ENCODE measurements at places on chromosomes 1 and 21.

DNA sequence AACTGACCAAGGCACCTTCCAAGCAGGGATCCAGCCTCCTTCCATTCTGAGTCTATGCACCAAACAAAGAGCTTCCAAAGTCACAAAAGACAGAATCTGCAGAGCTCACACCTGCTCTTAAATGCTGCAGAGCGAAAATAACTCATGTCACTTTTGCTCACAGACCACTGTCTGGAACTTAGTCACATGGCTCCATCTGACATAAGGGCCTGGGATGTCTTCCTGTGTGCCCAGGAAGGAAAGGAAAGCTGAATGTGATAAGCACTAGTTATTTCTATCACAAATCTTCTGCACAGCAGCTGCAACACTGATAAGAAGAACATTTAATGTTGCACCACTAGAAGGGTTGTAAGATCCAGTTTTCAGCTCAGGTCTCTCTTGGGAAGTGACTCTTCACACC lies 39.5 kb upstream of the SGIP1 start:
- DNase-seq = no peak

DNA sequence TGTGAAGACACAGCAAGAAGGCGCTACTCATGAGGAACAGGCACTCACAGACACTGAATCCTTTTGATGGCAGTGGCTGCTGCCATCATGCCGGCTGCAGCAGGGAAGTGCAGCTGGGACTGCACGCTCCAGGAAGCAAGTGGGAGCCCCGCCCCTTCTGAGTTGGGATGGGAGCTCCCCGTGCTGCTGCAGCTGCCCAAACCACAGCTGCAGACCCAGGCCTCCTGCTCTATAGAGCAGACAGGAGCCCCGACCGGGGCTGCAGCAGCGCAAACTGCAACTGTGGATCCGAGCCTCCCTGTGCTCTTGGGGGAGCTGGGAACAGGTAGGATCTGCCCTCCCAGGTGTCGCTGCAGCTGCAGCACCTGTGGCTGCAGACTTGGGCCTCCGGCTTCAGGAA lies 65.2 kb upstream of the MARK1 start:
- no peak for DNase-seq

DNA sequence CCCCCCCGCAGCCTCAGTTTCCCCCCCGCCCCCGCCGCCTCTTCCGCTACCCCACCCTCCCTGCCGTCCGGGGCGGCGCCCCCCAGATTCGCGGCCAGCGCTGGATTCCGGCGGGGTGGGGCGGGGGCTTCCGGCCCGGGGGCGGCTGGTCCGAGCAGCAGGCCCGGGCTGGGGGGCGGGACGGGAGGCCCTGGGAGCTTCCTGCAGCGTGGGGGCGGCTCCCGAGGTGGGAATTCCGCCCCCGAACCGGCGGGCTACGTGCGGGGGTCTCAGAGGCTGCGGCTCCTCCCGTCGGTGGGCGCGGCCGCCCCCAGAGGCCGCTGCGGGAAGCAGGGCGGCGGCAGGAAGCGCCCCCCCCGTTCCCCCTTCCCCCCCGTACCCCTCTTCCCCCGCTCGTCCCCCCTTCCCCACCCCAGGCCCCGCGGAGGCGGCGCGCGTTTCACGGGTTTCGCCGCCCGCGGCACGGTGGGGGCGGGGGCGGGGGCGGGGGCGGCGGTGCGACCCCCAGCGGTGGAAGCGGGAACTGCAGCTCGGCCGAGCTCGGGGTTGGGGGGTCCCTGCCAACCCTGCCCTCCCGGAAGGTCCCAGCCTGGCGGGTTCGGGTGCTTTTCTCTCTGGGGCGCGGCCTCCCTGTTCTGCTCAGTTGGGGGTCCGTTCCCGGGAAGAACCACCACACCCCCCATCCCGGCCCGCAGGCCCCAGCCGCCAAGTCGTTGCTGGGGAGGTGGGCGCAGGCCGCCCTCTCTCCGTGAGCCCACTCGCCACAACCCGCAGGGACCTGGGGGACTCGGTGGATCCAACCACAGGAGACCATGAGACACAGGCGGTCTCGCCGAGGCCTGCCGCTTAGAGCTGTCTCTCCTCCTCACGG lies 76.3 kb downstream of the MORN1 start:
- peak; percentile 35 for DNase-seq

DNA sequence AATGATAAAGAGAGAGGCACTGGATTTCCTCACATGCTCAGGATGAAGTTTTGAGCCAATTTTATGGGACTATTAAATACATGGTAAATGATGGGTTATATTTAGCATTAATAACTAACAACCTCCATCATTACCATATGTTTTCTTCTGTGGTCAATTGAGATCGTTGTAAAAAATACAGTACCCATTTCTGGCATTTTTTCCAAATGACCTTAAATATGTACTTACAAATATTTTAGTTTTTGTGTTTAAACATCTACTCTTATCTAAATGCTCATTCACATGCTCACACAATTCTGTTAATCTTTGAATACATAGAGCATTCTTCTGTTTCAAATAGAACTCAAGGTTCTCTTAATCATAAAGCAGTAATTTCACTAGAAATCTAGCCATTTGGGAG lies 330.0 kb upstream of the BRINP3 start:
- no peak for DNase-seq

DNA sequence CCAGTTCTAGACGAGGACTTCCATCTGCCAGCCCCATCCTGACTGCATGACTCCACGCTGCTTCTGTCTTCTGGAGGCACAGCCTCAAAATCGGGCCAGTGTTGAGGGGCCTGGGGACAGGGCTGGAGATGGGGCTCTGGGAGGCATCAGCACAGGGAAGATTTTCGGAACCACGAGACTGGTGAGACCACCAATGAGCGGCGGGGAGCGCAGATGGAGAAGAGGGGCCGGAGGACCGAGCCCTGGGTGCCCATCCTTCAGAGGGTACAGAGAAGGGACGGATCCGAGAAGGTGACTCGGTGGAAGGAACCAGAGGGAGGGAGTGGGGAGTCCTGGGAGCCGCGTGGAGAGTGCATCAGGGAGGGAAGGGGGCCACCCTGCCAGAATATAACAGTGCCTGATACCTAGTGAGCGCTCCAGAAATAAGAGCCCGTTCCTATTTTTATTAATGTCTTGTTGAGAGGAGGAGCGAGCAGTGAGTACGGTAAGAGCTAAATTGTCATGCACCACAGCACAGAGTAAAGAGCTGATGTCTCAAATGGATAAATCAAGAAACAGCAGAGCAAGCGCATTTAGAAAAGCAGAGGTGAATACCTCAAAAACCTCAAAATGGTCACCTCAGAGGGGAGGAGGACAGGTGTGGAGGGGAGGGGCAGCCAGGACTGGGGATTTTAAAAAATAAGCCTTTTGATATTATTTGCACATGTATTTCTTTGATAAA lies 26.2 kb upstream of the KIF26B start:
- no peak for DNase-seq

- DNase-seq = no peak
These were observed 17.2 kb downstream of the TADA1 start for GRCh38 chr1:166858726-166859419.

DNA sequence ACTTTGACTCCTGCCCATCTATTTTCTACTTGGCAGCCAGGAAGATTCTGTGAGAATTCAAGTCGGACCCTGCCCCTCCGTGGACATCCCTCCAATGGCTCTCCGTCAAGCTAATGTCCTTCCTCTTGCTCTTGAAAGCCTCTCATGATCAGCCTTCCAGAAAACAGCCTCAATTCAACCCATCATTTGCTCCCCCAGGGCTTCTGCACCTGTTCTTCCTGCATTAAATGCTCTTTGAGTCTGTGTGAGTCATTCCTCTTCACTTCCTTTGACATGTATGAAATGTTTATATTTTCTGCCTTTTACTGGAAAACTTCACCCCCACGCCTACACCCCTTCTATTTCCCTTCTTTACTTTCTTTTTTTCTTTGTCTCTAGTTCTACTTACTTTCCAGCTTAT lies 734.1 kb upstream of the ZP4 start:
- DNase-seq = peak; percentile 43

DNA sequence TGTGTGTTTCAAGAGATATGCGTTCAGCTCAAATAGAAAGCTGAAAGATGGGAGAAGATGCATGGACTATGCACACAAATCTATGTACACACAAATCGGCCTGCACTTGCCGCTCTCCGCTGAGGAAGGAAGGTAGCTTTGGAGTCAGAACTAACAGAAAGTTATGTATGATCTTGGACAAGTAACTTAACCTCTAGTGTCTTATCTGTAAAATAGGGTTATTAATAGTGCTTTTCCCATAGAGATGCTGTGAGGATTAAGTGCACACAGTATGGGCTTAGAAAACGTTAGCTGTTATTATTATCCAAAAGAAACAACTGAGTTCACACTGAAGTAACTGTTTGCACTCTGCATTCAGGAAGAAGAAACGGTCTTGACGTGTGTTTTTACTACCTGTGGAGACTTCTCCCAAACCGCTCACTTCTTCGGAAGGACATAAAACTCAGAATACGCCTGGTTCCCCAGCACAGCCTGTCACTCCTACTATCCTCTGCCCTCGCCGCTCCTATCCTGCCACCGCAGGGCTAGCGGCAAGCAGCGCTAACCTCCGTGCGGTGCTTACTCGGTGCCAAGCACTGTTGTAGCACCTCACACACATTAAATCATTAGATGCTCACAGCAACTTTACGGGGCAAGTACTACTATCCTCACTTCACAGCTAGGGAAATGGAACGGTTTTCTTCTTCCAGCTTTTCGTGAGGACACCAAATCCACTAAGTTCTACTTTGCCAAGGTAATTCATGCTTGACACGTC lies 1.3 kb downstream of the TGFBR3 start:
- no peak for DNase-seq

DNA sequence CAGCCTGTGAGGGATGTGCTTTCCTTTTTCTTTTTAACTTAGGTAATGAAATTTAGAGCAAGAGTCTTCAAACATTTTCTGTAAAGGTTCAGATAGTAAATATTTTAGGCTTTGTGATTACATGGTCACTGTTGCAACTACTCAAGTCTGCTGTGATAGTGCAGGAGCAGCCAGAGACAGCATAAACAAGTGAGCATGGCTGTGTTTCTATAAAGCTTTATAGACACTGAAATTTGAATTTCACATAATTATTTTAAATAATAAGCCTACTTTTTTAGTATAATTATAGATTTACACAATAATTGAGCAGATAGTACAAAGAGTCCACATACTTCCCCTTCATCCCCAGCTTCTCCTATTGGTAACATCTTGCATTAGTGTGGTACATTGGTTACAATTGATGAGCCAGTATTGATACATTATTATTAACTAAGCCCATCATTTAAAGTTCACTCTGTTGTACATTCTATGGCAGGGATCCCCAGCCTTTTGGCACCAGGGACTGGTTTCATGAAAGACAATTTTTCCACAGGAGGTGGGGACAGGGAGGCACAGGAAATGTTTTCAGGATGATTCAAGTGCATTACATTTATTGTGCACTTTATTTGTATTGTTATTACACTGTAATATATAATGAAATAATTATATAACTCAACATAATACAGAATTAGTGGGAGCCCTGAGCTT lies 3.0 kb downstream of the ATF6 start:
- DNase-seq = no peak

DNA sequence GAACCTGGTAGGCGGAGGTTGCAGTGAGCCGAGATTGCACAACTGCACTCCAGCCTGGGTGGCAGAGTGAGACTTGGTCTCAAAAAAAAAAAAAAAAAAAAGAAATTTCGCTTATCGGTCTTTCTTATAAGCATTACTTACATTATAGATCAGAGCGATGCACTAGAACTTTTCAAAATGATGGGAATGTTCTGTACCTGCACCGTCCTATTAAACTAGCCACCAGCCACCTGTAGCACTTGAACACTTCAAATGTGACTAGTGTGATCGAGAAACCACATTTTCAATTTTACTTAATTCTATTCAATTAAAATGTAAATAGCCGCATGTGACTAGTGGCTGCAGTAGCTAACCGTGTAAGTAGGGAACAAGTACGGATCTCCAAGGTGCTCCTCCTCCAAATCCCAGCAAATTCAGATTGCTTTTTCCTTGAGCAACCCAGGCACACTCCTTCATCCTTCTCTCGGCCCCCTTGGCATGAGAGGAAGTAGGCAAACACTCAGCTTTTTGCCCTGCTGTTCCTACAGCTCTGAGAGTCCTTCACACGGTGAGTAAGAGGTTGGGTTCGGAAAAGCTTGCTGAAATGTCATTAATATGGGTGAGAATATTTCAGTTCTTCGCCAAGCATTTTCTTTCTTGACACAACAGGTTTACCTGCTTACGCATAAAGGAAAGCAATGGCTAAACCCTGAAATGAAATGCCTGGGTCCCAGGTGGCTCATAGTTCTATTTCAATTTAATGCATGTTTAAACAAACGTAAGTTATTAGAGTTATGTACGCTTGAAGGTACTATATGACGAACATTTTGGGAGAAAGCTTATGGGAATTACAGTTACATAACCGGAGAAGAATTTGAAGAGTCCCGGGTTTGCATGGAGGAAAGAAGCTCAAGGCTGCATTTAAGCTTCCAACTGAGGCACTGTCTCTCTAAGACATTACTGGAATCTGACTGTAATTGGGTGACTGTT lies 69.5 kb upstream of the HUNK start:
- no peak for DNase-seq

- no peak for DNase-seq
These were observed 750.3 kb upstream of the ADGRL2 start for GRCh38 chr1:81050390-81050789.

DNA sequence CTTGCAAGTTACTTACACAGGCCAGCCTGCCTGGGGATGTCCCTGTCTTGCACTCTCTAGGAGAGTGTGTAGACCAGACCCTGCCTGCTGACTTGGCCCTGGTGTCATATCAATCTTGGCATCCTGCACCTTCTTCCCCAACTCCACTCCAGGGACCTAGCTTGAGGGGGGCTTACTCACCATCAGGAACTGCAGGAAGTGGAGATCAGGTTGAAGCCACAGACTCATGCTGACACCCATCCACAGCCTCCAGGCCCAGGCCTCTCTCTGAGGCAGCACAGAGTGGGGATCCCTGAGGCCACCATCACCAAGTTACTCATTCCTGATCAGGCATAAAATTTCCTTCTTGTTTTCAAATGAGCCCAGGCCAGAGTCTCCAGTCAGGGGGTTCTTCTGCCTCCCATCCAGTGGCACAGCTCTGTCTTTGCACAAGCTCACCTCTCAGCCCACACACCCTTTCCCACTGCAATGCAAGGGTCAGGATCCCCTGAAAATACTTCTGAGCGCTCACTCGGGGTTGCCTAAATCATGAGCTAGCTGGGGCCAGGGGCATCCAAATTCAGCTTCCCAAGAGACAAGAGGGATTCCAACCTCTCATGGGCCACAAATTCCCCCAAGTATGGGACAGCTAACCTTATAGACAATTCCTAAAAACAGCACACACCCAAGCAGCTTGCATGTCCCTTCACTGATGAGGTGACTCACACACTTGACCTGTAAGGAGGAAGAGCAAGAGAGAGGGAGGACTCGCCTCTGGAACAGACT lies 33.5 kb downstream of the CSMD2 start:
- no peak for DNase-seq
